ENCODE measurements at places on chromosomes 3 and 15.
A peak's percentile ranks its signal among the peaks of the same experiment; 100 is the strongest.

GRCh38 chr3:100416176-100416575 is 14.8 kb downstream of the LNP1 start:
- DNase-seq, result no peak

DNA sequence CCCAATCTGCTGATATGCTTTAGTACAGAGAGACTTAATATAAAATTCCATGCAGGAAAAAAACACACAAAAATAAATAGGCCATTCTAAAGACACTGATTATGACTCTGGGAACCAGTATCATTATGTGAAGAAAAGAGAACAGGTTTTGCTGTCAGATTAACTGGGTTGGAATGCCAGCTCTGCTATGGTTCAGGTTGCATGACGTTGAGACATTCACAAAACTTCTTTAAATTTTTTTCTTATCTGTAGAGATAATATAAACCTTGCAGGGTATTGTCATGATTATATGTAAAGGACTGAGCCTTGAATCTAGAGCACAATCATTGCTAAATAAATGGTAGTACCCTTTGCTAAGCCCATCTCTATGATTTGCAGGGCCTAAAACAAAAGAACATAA is 86.0 kb downstream of the CPNE4 start:
- no peak for DNase-seq

DNA sequence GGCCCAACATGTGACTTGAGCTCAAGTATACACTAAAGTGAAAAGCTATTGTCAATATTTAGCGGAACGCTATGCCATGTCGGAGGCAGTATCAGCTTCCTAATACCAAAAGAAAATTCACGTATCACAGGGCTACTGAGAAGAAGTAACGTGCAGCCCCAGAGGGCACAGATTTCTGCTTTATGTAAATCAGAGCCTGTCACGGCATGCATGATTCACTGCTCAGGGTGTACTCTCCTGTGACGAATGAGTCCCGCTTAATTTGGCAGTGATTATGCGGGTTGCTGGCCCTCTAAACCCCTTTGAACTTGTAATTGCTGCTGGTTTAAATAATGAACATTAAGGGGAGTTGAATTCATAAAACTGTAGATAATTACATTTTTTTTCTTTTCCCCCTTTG is 85.3 kb downstream of the MEIS2 start:
- peak; percentile 72 for DNase-seq

DNA sequence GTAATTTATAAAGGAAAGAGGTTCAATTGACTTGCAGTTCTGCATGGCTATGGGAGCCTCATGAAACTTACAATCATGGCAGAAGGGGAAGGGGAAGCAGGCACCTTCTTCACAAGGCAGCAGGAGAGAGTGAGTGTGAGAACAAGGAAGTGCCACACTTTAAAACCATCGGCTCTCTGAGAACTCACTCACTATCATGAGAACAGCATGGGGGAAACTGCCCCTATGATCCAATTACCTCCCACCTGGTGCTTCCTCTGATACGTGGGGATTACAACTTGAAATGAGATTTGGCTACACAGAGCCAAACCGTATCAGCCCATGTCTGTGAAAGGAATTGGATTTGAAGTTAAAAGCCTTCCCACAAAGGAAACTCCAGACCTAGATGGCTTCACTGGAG is 39.1 kb downstream of the TKT start:
- DNase-seq, result no peak

DNA sequence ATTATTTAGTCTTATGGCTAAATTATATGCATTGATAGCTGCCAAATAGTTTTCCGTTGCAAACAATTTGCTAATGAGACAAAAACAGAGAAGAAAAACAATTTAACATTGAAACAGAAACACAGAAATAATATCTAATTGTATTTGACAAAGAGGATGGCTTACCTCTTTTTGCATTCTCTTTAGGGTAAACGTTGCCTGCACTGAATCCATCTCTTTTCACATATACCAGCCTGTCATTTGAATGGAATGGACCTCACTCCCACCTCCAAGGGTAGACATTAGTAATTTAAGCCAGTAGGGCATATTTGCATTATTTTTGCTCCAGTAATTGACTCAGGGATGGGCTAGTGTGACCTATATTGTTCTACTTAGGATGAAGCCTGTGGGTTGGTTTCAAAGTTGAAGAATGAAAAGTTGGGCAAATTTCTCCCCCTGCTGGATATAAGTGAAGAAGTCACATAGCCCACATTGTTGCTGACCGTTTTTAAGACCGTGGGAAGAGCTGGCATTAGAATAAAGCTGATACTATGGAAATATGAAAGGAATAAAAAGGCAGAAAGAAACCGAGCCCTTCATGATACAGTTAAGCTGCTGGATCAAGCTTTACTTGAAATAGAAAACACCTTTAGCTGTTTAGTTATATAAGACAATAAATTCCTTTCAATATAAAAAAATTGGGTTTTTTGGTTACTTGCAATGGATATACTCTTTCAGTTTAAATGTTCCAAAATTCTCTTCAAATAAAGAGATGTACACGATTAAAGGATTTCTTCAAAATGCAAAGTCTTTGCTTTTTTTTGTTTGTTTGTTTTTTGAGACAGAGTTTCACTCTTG is 26.9 kb downstream of the PIERCE2 start:
- DNase-seq, result peak; percentile 54

- no peak for DNase-seq
Measured at GRCh38 chr15:100783760-100784492, 95.7 kb upstream of the ALDH1A3 start.

- DNase-seq, result peak; percentile 33
Measured at GRCh38 chr3:127065561-127066290, 82.8 kb downstream of the PLXNA1 start.

DNA sequence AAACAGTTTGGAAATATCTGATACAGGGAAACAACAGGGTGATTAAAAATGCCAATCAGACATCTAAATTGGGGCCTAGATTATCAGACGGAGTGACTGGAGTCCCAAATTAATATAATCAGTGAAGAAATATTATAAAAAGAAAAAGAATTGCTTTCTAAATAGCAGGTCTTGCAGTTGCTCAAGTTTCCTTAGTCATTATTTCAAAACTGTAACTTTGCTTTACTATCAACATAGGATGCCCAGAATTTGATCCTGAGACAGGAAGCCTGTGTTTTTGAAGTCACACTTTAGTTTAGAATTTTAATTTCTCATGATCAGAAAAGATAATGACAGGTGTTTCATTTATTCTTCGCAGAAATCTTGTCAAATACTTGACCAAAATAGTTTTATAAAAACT is 105.9 kb downstream of the IL1RAP start:
- DNase-seq, result no peak

- no peak for DNase-seq
Measured at GRCh38 chr15:67809866-67810265, 15.4 kb upstream of the SKOR1 start.

GRCh38 chr15:91576096-91576495 is 277.4 kb upstream of the SLCO3A1 start:
- DNase-seq, result no peak

DNA sequence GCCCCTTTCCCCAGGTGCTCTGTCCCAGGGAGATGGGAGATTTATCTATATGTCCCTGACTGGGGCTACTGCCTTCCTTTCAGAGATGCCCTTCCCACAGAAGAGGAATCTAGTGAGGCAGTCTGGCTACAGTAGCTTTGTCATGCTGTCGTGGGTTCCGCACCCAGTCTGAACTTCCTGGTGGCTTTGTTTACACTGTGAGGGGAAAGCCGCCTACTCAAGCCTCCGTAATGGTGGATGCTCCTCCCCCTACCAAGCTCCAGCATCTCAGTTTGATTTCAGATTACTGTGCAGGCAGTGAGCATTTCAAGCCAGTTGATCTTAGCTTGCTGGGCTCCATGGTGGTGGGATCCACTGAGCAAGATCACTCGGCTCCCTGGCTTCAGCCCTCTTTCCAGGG is 35.4 kb upstream of the SLC7A14 start:
- DNase-seq, result no peak

- no peak for DNase-seq
Measured at GRCh38 chr3:58237941-58238681, 519 bp downstream of the ABHD6 start.

- peak; percentile 86 for DNase-seq
Measured at GRCh38 chr15:84685304-84685703, 27.3 kb upstream of the NMB start.

DNA sequence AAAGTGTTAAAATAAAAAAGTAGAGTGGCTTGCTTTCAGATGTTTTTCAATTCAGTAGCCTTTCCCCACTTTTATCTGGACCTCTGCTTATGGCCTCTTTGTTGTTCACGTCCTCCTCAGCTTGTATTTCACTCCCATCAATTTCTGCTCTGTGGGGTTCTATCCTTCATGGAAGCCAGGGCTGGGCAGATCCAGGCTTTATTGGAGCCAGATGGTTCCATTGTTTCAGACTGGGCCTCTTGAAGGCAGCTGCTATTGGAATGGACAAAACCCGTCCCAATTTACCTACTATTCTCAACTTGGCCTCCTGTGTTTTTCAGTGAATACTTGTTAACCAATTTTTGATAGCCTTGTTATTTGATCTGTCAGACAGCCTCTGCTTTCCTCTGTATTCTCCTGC is 10.9 kb upstream of the AADACL2 start:
- no peak for DNase-seq

- DNase-seq, result no peak
Measured at GRCh38 chr3:149332227-149332765, 1.1 kb downstream of the TM4SF18 start.

GRCh38 chr3:192817053-192817452 is 89.7 kb upstream of the FGF12 start:
- peak; percentile 56 for DNase-seq

DNA sequence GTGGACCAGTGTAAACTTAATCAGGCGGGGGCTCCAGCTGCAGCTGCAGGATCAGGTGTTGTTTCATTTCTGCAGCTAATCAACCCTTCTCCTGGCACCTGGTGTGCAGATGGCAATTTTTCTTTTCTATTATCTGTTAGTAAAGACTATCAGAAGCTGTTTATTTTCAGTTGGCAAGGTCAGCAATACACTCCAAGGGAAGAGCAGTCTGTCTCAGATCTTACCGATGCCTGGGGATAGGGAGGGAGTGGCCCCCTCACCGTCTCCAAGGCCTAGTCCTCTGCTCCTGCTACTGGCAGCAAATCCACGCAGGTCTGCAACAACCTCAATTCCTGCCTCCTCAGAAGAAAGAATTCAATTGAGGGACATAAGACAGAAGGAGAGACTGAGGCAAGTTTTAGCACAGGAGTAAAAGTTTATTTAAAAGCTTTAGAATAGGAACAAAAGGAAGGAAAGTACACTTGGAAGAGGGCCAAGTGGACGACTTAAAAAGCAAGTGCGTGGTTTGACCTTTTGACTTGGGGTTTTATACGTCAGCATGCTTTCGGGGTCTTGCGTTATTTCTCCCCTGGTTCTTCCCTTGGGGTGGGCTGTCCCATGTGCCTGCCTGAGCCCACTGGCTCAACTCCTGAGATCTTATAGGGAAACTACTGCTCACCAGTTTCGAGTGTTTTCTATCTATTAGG is 9.2 kb downstream of the CCRL2 start:
- no peak for DNase-seq

GRCh38 chr15:82020625-82021394 is 25.0 kb downstream of the MEX3B start:
- DNase-seq, result peak; percentile 6

- DNase-seq, result no peak
Measured at GRCh38 chr3:154182975-154183374, 61.8 kb downstream of the ARHGEF26 start.

- peak; percentile 55 for DNase-seq
Measured at GRCh38 chr3:32176989-32177701, 61.3 kb upstream of the CMTM8 start.

- peak; percentile 75 for DNase-seq
Measured at GRCh38 chr15:90934256-90934948, 683 bp upstream of the UNC45A start.

DNA sequence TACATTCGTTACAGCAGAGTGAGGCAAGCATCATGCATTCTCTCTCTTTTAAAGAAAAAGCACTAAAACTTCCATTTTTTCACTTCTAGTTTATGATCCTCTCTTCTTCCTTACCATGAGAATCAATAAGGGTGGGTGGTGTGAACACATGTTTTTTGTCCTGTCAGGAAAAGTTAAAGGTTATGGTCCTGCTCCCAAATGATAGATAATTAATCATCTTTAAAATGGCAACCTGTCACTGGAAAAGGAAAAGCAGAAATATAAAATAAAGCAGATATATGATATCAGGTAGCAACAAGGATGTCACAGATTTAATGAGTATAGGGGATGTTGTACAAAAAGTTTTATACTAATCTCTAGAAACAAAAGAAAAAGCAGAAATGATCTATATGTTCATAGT is 56.4 kb upstream of the PHLDB2 start:
- no peak for DNase-seq

- DNase-seq, result no peak
Measured at GRCh38 chr3:62145086-62145757, 228.1 kb downstream of the FEZF2 start.

DNA sequence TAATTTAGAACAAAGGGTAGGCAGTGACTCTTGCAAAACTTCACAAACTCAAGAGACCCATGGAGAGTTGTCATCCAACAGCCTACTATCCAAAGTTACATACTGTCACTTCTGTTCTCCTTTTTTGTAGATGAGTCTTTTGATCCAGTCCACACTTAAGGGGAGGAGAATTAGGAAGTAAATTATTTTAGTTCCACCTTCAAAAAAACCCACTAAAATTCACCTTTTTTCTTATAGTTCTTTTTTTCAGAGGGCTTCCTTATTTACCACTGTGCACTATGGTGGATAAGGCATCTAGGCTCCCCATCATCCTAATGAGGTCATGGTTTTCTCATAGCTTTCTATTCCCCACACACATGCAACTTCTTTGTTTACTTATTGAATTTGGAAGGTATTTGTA is 8.6 kb upstream of the TCAIM start:
- no peak for DNase-seq

GRCh38 chr15:101105059-101105891 is 146.6 kb downstream of the CHSY1 start:
- DNase-seq, result peak; percentile 64

DNA sequence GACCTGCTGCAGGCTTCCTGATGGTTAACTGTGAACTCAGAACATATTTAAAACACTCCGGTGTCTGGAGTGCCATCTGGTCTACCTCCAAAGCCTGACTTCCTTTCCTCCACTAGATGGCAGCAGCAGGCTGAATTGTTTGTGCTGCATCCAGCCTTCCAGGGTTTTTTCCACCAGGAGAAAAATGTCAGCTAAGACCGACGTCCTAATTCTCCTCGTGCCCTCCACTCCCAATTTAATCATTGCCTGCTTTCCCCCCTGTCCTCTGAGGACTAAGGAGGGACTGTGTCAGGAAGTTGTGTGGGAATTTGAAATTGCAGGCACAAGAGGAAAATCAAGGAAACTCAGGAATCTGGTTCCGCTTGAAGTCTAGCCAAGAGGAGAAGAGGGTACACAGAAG is 165.2 kb upstream of the UMPS start:
- peak; percentile 73 for DNase-seq

DNA sequence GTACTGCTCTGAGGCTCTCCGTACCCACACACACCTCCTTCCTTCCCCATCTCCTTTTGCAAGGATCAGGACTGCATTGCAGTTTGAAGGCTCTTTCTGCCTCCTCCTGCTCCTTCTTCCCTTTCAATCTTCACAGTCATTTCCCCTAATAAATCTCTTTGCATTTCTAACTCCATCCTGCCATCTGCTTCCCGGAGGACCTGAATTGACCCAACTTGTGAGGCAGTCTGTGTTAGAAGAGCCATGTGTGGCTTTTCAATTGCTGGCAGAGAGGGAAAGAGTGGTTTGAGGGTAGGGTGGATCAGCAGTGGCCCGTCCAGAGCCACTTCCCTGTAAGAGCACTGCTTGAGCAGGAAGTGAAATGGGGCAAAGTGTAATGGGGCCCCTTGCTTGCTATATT is 35.8 kb downstream of the ANAPC13 start:
- no peak for DNase-seq

- DNase-seq, result peak; percentile 67
Measured at GRCh38 chr3:154954757-154955156, 125.4 kb upstream of the MME start.

Data from fibroblast of skin of abdomen (primary cell).